ENCODE measurements at places on chromosomes 7 and 10.

DNA sequence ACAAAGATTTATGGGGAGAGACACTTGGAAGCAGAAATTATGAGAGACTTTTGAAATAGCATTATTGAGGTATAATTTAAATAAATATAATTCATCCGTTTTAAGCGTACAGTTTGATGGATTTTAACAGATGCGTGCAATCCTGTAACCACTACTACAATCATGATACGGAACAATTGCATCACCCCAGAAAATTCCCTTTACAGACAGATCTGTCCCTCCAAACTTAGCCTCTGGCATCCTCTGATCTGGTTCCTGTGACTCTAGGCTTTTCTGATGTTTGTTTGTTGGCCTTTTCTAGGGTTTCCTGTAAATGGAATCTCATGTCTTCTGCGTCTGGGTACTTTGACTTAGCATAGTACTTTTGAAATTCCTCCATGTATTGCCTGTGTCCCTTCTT is 15.5 kb downstream of the UBN2 start:
- no peak for DNase-seq

- no peak for DNase-seq
Measured at GRCh38 chr7:6705959-6706665, 635 bp downstream of the ZNF12 start.

GRCh38 chr10:132640326-132641125 is 102.9 kb downstream of the INPP5A start:
- no peak for DNase-seq

GRCh38 chr10:96891840-96892239 is 59.7 kb downstream of the LCOR start:
- DNase-seq, result no peak

- DNase-seq, result no peak
Measured at GRCh38 chr7:604884-605531, 85.4 kb upstream of the PDGFA start.

DNA sequence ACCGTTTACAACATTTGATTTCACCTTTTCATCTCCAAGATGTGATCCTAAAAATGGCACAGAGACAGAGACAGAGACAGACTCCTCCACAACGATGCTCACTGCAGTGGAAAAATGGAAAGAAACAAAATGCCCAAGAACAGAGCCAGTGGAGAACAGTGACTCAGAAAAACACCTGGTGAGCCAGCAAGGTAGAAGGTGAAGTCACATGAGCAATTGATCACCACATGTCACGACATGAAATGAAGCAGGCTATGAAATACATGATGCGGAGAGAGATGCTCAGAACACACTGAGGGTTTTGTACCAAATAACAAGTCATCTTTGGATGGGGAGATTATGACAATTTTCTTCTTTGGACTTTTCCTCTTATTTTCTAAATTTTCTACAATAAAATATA is 3.5 kb downstream of the MSMB start:
- DNase-seq, result no peak

DNA sequence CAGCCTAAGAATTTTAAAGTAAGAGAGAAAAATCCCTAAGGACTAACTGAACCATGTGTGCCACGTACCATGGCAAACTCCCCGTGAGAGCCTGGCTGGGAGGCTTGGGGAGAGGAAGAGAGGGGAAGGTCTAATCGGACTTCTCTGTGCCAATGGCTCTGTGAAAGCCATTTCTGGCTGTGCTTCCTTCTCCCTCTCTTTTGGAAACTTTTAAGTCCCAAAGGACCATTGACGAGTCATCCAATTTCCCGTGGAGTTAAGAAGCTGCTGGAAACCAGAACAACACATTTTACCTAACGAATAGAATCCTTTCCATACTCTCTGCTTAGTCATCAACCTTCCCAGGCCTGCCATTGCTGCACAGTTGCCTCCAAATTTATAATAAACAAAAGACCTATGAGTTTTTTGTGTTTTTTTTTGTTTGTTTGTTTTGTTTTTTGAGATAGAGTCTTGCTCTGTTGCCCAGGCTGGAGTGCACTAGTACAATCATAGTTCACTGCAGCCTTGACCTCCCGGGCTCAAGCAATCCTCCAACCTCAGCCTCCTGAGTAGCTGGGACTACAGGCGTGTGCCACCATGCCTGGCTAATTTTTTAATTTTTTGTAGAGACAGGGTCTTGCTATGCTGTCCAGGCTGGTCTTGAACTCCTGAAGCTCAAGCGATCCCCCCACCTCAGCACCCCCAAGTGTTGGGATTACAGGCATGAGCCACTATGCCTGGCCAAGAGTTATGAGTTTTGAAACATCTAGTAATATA is 13.2 kb downstream of the LAMB1 start:
- DNase-seq, result no peak

GRCh38 chr10:75547391-75548298 is 116.2 kb downstream of the LRMDA start:
- DNase-seq, result no peak
